ENCODE measurements at places on chromosomes 6 and 20.
A peak's percentile ranks its signal among the peaks of the same experiment; 100 is the strongest.

GRCh38 chr20:47778398-47779354 is 6.6 kb downstream of the SULF2 start:
- no peak for DNase-seq

DNA sequence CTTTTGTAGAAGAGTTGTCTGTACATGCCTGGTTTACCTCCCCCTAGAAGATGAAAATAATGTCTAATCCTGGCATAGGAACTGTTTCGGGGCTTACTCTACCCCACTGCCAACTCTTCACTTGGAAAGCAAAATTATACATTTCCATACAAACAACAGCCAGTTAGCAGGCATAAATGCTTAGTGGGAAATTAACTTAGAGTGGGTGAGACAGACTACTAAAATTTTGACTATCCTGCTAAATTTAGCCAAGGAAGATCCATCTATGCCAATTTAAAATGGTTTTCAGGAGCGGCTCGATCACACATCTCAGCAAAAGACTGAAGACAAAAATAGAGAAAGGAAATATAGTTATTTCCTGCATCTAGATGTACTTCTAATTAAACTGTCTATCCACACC is 221.2 kb downstream of the TPBG start:
- DNase-seq = no peak

DNA sequence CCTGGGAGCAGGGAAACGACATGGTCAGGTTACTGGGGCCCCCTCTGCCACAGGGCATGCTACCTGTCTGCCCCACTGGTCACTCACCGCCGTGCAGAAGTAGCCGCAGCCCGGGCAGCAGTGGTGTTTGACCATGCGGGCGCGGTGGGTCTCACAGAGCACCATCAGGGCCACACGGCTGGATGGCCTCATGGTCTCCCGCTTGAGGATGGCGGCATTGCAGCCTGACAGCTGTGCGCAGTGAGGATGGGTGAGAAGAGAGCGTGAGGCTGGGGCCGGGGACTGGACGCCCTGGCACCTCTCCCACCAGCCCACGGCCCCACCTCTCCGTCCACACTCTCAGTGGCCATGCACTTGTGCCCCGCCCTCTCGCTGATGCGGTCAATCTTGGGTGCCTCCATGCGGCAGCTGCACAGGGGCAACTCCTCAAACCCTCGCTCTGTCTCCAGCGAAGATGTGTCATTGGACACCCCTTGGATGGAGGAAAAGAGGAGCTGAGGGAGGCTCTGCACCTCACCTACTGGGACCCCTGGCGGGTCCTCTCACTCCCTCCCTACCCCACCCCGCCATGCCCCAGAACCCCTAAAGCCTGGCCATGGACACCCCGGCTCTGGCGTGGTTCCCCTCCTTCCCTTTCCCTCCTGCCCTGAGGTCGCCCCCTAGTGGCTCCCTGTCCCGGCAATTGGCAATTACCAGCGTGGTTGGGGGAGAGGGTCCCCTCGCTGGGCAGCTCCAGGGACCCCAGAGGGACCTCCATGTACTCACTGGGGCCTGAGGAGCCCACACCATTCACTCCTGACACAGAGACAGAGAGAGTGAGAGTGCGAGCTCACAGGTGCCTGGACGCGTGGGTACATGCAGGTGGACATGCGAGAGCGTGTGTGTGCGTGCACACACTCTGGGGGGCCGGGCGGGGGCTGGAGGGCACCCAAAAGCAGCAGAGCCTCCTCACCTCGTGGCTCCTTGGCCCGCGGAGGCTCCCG is 8.9 kb downstream of the EHMT2 start:
- DNase-seq = no peak

DNA sequence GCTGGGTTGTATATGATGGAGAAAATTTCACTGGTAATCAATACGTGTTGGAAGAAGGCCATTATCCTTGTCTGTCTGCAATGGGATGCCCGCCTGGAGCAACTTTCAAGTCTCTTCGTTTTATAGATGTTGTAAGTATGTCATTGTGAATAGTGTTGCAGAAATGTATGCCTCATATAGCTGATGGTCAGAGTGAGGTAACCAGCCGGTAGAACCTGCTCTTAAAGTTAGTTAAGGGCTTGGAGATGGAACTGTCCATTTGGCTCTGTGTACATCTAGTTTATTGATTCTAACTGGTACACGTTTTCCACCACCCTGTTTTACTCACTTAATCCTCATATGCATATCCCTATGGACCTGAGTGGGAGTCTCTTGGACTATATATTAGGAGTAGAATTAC is 73.5 kb downstream of the RTN4IP1 start:
- no peak for DNase-seq

GRCh38 chr6:139920027-139920775 is 545.8 kb upstream of the CITED2 start:
- DNase-seq = no peak

- no peak for DNase-seq
Observed at GRCh38 chr6:142984386-142984785, 39.4 kb upstream of the HIVEP2 start.

DNA sequence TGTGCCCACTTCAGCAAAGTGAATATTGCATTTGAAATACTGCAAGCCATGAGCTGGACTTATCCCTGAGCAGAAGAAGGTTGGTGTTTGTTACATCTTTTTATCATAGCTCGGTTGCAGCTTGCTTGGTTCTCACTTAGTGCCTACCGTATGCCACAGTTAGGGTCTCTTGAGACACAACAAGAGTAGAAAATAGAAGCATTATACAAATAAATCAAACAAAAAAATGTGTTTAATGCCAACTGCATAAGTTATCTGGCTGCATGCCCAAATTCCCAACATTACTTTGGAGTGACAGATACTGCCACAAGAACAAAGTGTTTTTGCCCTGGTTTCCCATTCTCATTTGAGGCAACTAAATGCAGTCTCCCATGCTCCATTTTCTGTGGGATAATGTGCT is 53.9 kb upstream of the LAMP5 start:
- DNase-seq = peak; percentile 61

- no peak for DNase-seq
Observed at GRCh38 chr6:170485159-170485558, 67.9 kb downstream of the PSMB1 start.

- no peak for DNase-seq
Observed at GRCh38 chr6:12048609-12049008, 36.5 kb downstream of the HIVEP1 start.
